ENCODE measurements at places on chromosomes 1 and 21. TPM values are rescaled to one million over a fixed set of nuclear protein-coding genes. Genes with fewer than 3 reads are reported as not detected.

The ADAMTSL4 gene
- 29.6 TPM for total RNA-seq

The TNFAIP8L2 gene
- 4.7 TPM for total RNA-seq

The S1PR1 gene
- 13.9 TPM for total RNA-seq

The VHLL gene
- not detected for total RNA-seq

The LRP8 gene
- 3.6 TPM for total RNA-seq

The LCE1E gene
- 0.39 TPM for total RNA-seq

The BACE2 gene
- 41.9 TPM for total RNA-seq

The IL6R gene
- total RNA-seq: 59.4 TPM

The CLIC4 gene
- total RNA-seq: 699 TPM

The OPTC gene
- not detected for total RNA-seq

The CNR2 gene
- not detected for total RNA-seq

The RNF186 gene
- not detected for total RNA-seq

The TMEM269 gene
- total RNA-seq: 0.12 TPM

The CD58 gene
- 21.0 TPM for total RNA-seq

The LRRC8B gene
- 4.7 TPM for total RNA-seq

The CPLANE2 gene
- 13.0 TPM for total RNA-seq

The C1orf50 gene
- 8.7 TPM for total RNA-seq

The RCAN3 gene
- total RNA-seq: 12.7 TPM

The HSD3B2 gene
- not detected for total RNA-seq

The RGS16 gene
- 0.47 TPM for total RNA-seq

The TPTE gene
- not detected for total RNA-seq

The TAF13 gene
- total RNA-seq: 54.8 TPM

The MPZ gene
- 5.3 TPM for total RNA-seq

The KIAA0040 gene
- 54.3 TPM for total RNA-seq

The XCL1 gene
- not detected for total RNA-seq

The LCE3D gene
- total RNA-seq: 1.4 TPM

The MX2 gene
- 7.3 TPM for total RNA-seq

The GNL2 gene
- 43.2 TPM for total RNA-seq

The OR6K3 gene
- not detected for total RNA-seq

The EVA1C gene
- total RNA-seq: 46.4 TPM

The NBPF20 gene
- 9.5 TPM for total RNA-seq

The AMY1B gene
- total RNA-seq: not detected

The KRTAP19-4 gene
- not detected for total RNA-seq

The KCNJ9 gene
- total RNA-seq: not detected

The TMCC2 gene
- 3.1 TPM for total RNA-seq

The PYHIN1 gene
- total RNA-seq: 1.2 TPM

The S100A8 gene
- 144 TPM for total RNA-seq

The NUDT4B gene
- 63.5 TPM for total RNA-seq

The DENND4B gene
- 46.5 TPM for total RNA-seq

The OR10T2 gene
- not detected for total RNA-seq

The SCYL3 gene
- total RNA-seq: 10.5 TPM

The COPA gene
- 92.3 TPM for total RNA-seq

The LORICRIN gene
- total RNA-seq: not detected

The MFAP2 gene
- total RNA-seq: 7.9 TPM

The PROK1 gene
- not detected for total RNA-seq

The RHOU gene
- total RNA-seq: 25.0 TPM

The CFHR5 gene
- not detected for total RNA-seq

The BRDT gene
- not detected for total RNA-seq

The RGL1 gene
- total RNA-seq: 41.6 TPM

The SLC1A7 gene
- total RNA-seq: 0.54 TPM

The BSND gene
- total RNA-seq: not detected

The CFAP141 gene
- not detected for total RNA-seq

The IFNLR1 gene
- 1.2 TPM for total RNA-seq

The SH2D1B gene
- total RNA-seq: not detected

The MAN1C1 gene
- total RNA-seq: 38.1 TPM

The MIER1 gene
- total RNA-seq: 54.0 TPM

The RPRD2 gene
- total RNA-seq: 17.0 TPM

The RNU1-4 gene
- under 0.01 TPM for total RNA-seq
